ENCODE measurements at places on chromosomes 6 and 20. TPM values are rescaled to one million over a fixed set of nuclear protein-coding genes. Genes with fewer than 3 reads are reported as not detected.

DNA sequence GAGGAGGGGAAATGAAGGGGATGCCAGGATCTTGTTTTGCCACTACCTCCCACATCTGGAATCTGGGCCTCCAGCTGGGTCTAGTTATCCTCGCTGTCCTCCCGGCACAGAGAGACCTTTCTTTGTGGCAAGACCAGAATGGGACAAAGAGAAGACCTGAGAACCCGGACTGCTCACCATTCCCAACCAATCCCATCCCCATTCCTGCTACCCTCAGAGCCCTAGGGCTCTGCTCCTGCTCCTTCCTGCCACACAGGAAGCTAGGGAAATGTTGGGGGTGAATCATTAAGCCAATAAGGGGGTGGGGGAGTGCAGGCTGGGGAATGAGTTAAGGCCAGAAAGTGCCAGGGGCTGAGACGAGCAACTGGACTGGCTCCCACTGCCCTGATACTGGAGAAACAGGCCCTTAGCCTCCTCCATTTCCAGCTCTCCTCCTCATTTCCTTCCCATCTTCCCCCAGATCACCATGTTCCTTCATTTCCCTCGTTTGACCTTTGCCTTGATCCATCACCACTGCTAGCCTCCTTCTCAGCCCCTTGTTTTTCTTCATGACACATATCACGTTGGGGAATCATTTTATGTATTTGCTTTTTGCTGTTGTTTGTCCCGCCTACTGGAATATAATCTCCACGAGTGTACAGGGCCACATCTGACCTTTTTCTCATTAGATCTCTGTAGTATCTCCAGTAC, 4.6 kb upstream of the IER3 start:
- DNase-seq = no peak

GRCh38 chr6:138520463-138520862, 21.2 kb upstream of the NHSL1 start:
- DNase-seq = no peak

DNA sequence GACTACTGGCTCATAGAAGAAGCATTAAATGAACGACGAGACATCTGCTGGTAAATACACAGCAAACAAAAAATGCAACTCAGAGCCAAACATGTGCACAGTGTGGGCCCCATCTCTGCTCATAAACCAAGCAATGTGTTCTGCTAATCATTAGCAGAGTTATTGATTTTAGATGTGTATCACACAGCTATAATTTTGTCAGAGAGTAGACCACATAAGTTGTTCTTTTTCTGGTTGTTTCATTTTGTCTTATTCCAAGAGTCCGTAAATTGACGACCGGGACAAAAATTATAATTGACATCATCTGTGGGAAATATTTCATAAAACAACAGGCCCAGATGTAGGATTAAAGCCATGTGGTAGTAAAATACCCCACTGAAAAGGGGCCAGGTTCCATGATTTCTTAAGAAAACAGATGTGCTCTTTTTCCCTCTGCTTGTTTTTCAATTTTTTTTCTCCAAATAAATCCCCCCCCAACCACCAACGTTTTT, 423.6 kb downstream of the HAO1 start:
- no peak for DNase-seq

DNA sequence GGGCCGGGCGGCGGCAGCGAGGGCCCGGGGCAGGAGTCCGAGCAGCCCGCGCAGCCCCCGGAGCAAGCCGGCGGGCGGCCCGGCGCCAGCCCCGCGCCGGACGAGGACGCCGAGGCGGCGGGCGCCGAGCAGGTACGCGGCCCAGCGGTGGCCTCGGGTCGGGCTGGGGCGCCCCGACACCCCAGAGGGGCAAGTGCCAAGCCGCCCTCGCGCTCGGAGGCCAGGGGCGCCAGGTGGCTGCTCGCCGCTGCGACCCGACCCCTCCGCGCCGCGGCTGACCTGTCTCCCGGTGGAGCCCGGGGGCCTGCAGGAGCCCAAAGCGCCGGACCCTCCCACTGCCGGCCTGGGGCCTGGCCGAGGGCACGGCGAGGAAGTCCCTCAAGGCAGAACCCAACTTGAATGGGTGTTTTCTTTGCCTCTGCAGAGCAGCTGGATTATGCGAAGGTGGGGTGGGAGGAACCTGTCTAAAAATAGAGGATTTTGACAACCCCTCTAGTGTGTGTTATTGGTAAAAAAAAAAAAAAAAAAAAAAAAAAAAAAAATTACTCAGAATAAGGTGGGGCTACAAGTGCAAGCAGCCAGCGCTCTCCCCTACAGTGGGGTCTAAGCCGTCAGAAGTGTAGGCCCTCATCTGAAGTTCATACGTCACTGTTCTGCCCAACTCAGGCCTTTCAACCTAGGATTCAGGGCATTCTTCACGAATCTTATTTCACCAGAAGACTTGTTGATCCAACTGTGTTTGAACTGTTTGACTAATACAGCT, 609 bp downstream of the OGFRL1 start:
- peak; percentile 72 for DNase-seq

Gene GSTA2
- total RNA-seq = not detected

GRCh38 chr6:15184441-15184861, 61.4 kb upstream of the JARID2 start:
- DNase-seq = no peak

Gene ANGPT4
- total RNA-seq = 0.27 TPM

Gene MAFB
- 38.6 TPM for total RNA-seq

DNA sequence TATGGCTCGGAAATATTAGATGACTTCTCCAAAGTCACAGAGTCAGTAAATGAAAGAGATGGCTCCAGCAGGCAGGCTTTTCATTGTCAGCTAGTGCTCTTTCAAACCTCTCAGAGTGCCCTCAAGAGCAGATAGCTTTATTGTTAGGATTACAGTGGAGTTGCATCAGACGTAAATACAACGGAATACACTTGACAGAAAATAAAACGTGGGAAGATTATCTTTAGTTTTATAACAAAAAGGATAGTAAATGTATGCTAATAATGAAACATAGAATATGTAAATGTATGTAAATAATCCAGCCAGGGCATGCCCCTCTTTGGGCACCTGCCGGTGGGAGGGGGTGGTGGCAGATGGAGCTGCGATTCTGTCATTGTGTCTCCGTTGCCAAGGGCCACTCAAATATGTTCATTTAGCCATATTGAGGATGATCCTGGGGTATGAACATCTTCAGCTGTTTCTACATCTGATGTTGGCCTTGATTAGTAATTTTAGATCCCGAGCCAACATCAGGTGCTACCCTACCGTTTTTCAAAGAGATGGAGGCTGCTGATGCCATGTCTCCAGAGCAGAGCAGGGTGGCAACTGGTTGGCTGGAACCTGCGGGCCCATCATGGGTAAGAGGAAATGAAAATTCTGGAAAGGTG, 358.3 kb upstream of the SULF2 start:
- no peak for DNase-seq

Gene CGAS
- total RNA-seq = 7.5 TPM

DNA sequence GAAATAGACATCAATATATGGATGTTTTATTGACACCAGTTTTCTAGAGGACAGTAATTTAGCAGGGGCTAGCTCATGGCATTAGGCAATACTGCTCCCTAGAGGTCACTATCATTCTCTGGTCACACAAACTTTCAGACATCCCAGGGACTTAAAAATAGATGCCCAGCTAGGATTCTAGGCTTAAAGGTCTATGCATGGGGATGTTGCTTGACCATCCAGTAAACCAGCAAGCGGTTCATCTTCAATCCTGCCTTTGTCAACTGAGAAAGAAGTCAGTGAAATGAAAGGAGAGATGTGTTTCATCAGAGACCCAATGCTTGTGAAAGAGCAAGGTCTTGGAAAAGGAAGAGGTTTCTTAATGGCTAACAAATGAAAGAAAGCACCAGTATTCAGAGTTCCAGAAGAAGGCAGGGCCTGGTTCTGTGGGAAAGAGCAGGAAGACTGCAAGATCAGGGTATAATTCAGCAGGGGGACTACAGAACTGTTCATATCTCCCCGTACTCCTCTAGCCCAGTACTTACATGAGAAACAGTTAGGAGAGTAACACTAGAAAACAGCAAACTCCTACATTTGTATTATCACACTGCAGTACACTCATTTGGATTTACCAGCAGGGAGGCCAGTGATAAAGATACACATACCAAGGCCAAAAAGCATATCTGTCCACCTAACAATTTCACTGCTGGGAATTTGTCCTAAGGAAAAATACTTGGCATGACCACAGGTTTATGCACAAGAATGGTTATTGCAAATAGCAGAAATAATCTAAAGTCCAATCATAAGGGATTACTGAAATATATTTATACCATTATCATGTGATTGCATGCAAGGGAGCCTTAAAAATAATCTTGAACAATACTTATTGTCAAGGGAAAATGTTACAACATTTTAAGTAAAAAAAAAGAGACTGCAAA, 151.4 kb upstream of the LAMA2 start:
- DNase-seq = no peak

Gene MEP1A
- not detected for total RNA-seq

- peak; percentile 94 for DNase-seq
These were observed 7.8 kb upstream of the MDGA1 start for GRCh38 chr6:37705239-37706051.

Gene STX11
- total RNA-seq = 7.1 TPM

DNA sequence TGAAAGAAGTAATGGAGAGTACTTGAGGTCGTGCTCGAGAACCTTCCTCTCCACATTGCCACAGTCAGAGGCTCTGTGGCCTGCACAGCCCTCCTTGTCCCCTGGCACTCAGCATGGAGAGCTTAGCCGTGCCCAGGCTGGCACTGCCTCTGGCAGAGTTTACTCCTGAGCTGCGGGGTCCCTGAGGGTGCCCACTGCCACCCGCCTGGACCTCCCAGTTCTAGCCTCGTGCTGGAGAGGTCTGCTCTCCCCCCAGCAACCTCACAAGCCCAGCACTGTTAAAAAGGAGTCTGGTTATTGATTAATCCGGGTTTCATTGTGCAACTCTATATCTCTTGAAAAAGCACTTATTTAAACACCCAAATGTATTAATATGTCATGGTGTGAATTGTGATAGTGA, 226.8 kb downstream of the TMEM242 start:
- no peak for DNase-seq

DNA sequence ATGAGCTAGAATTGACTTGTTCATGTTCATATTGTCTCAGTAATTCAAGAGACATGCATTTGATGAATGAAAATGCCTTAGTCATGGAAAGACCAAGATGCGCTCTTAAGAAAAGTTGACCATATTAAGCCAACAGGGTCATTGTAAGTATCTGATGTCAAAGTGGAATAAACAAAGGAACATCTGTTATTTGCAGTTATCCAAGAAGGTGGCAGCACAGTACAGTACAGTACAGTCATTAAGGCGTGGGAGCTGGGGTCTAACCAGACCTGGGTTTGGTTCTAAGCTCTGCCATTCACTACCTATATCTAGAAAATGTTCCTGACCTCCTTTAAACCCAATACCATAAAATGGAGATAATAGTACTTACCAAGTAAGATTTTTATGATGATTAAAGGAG, 178.1 kb downstream of the BACH2 start:
- no peak for DNase-seq

DNA sequence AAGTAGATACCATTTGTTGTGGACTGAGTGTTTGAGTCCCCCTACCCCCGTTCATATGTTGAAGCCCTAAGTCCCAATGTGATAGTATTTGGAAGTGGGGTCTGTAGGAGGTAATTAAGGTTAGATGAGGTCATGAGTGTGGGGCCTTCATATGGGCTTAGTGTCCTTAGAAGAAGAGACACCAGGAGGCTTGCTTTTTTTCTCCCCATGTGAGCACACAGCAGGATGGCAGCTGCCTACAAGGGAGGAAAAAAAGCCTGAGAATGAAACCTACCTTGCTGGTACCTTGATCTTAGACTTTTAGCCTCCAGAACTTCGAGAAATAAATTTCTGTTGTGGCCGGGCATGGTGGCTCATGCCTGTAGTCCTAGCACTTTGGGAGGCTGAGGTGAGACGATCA, 67.9 kb upstream of the TULP4 start:
- no peak for DNase-seq

DNA sequence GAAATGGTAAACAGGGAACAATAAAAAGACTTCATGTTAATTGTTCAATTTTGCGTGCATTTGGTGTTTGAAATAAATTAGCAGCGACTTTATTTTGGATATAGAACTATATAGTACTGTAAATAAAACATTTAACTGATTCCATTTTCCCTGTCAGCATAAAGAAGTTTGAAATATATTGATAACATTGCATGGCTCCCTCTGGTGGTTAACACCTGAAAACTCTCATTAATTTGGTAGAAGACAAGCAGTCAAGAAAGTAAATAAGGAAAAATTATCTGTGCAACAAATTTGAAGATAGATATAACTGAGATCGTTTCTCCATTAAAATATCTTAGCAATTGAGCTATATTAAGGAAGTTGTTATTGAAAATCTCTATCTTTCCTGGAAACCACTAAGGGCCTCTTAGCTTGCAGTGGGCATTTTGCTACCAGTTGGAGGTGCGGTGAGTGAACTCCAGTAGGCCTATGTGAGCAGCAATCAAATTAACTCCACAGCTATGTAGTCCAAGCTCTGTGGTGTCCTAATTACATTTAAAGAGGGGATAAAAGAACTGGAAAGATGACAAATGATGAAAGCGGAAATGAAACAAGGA, 435.7 kb upstream of the FKBP1C start:
- no peak for DNase-seq

Gene OXT
- not detected for total RNA-seq

Gene HLA-DQA1
- 26.0 TPM for total RNA-seq

DNA sequence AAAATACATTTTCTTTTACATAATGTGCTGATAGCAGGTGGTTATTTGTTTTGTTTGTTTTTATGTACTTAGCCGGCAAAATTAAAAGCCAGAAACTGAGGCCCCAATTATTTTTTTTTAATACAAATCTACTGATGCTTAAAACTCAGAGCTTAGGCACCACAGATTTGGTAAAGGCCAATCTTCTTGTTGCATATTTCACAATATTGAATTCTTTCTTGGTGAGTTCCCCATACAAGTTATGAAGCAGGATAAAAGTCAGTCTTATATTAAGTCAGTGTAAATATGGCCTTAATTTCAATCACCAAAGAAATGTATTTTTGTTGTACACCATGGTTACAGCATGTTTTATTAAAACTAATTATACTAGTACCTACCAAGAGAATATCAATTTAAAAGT, 16.3 kb upstream of the ZDHHC14 start:
- DNase-seq = no peak

DNA sequence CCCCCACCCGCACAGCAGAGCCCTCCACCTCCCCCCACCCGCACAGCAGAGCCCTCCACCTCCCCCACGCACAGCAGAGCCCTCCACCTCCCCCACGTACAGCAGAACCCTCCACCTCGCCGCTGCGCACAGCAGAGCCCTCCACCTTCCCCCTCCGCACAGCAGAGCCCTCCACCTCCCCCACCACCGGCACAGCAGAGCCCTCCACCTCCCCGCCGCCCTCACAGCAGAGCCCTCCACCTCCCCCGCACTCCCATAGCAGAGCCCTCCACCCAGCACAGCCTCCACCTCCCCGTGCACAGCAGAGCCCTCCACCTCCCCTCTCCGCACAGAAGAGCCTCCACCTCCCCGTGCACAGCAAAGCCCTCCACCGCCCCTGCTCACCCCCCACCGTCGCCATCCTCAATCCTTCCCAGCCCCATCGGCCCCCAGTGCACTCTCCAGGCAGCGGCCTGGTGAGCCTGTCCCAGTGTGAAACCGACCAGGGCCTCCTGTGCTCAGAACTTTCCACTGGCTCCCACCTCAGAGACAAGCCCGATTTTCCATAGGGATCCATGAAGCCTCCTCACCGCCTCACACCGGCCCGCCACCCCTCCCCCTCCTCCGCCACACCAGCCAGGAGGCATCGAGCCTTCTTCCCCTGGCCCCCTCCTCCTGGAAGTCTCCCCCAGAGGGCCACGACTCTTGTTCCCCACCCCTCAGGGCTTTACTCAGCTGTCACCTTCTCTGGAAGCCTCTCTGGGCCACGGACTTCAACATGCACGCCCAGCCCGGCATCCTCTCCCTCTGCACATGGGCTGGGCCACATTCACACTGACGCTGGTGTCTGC, 347.1 kb downstream of the ZFAND3 start:
- DNase-seq = no peak

GRCh38 chr6:108699290-108700041, 138.7 kb downstream of the FOXO3 start:
- no peak for DNase-seq

Measured in sciatic nerve (tissue), 2 donors.